ENCODE measurements at places on chromosomes 11 and 22.

DNA sequence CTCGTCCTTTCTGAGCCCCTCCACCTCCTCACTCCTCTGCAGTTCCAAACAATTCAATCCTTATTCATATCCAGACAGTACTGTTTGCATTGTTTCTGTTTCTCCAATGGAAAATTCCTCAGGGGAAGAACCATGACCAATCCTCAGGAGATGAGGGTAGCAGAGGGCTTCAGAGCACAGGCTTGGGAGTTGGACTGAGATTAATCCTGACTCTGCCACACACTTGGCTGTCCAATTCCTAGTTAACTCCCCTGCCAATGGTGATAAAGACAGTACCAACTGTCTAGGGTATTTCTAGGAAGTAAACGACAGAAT, 58.0 kb downstream of the MICAL3 start:
- DNase-seq = no peak

DNA sequence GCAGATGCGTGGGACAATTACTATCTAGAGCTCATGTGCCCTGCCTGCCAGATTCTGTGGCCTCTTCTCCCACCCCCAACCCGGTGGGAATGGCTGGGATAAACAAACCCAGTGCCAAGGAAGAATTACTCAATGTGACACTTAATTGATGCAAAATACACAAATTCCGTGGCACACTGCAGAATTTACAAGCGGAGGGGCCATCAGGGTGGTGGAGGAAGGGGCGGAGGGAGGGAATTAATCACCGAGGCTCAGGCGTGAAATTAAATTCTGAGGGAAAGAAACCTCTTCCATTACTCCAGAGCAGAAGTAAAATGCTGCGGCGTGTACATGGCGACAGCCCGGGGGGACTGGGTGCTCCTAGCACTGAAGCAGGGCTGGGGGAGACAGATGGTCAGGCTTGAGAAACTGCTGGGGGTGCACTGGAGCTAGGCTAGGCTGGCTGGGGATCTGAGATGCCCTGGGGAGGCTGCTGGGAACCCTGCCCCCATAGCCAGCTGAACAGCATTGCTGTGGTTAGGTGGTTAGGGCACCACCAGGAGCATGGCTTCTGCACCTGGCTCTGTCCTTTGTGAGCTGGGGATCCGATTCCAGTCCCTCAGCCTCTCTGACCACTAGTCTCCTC, 200.6 kb downstream of the CEP164 start:
- no peak for DNase-seq

DNA sequence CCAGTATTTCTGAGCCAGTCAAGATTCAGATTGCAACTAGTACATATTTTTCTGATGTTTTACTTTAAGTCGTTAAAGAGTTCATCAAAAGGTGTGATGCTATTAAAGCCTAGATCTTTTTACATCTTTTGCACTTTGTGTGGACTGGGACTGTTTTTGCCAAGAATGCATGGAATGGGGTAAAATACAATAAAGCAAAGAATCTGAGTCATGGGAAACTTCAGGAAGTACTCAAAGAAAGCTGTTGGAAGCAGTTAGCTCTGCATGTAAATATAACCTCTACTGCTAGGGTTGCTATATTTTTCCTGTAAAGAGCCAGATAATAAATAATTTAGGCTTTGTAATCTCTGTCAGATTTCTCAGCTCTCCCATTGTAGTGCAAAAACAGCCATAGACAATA, 20.9 kb downstream of the ATXN10 start:
- DNase-seq = peak; percentile 73

- DNase-seq = no peak
Measured at GRCh38 chr22:48663297-48663696, 1164.4 kb downstream of the BRD1 start.

- DNase-seq = no peak
Measured at GRCh38 chr11:112543390-112543789, 282.7 kb upstream of the PLET1 start.

GRCh38 chr22:26225207-26225606, 55.9 kb downstream of the SEZ6L start:
- no peak for DNase-seq

DNA sequence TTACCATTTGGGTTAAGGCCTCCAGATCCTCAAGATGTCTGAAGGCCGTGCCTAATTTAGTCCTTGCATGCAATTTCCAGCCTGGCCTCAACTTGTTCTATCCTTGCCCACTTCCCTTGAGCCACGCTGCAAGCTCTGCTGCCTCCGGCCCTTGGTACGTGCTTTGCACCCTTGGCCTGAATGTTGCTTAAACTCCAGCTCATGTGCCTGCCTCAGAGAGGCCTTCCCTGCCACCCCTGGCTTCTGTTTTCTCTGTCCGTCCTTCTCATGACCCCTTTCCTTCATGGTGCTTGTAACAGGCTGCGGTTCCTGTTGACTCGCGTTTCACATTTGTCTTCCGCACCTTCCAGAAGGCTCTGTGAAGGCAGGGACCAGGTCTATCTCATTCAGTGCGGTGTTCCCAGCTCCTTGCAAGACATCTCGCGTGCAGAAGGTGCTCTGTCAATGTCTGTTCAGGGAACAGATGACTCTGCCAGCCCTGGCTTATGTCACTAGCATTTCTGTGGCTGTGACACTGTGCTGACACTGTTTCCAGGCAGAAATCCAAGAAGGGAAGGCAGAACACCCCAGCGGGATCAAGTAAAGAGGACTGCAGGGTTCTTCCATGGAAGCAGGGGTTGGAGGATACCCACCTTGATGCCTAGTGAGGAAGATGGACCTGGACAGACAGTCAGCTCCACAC, 61.8 kb downstream of the FBLN1 start:
- DNase-seq = no peak

- no peak for DNase-seq
Measured at GRCh38 chr11:67534070-67534679, 10.9 kb upstream of the CABP2 start.

GRCh38 chr22:50281957-50282356, 11.8 kb upstream of the MAPK11 start:
- DNase-seq = no peak

DNA sequence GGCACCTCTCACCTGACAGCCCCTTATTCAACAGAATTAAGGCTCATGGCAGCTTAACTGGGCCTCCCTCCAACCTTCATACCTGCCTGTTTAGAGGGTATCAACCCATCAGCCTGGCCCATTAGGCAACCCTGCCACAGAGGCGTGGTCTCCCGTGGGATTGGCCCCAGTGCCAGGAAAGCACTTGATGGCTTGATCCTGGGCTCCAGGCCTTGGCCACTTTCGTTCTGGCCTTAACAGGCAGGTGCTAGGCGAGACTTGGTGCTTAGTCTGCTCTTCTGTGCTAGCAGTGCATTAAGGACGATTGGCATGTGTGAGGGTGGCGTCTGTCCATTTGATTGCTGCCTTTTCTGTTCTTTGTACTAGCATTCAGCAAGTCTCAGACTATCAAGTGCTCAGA, 75.2 kb downstream of the CABIN1 start:
- no peak for DNase-seq

GRCh38 chr11:130839981-130840666, 76.2 kb downstream of the SNX19 start:
- DNase-seq = peak; percentile 93

- DNase-seq = peak; percentile 0
Measured at GRCh38 chr11:84188521-84188920, 902.4 kb upstream of the CCDC90B start.

- no peak for DNase-seq
Measured at GRCh38 chr11:67410369-67410831, 5.1 kb upstream of the CARNS1 start.

All from fibroblast of the aortic adventitia (primary cell).